Left ventricle myocardium inferior (tissue), 1 donor: ENCODE measurements at places on chromosomes 5 and 9. TPM values are rescaled to one million over a fixed set of nuclear protein-coding genes. Genes with fewer than 3 reads are reported as not detected.

Gene RNF183
- not detected for total RNA-seq

Gene OCLN
- 2.0 TPM for total RNA-seq

Gene ORM2
- total RNA-seq: not detected

Gene FRMPD1
- total RNA-seq: 1.1 TPM

Gene CDHR2
- total RNA-seq: 0.33 TPM

Gene LRRC26
- not detected for total RNA-seq

Gene PCDHGB3
- 6.3 TPM for total RNA-seq

GRCh38 chr5:37071901-37072581 lies 177.1 kb downstream of the CPLANE1 start:
- DNase-seq: no peak
- H3K27me3 ChIP-seq: no peaks in the 10 kb centered on the region
- no peak overlapping the region for H3K4me3 ChIP-seq
- H3K4me1 ChIP-seq: no peaks in the 10 kb centered on the region
- H3K36me3 ChIP-seq: peaks cover 6% of the 10 kb centered on the region

GRCh38 chr9:130417602-130418001 lies 27.2 kb upstream of the ASS1 start:
- H3K27me3 ChIP-seq: peaks cover 11% of the 10 kb centered on the region
- no peak overlapping the region for H3K27ac ChIP-seq
- no peak overlapping the region for H3K4me3 ChIP-seq

DNA sequence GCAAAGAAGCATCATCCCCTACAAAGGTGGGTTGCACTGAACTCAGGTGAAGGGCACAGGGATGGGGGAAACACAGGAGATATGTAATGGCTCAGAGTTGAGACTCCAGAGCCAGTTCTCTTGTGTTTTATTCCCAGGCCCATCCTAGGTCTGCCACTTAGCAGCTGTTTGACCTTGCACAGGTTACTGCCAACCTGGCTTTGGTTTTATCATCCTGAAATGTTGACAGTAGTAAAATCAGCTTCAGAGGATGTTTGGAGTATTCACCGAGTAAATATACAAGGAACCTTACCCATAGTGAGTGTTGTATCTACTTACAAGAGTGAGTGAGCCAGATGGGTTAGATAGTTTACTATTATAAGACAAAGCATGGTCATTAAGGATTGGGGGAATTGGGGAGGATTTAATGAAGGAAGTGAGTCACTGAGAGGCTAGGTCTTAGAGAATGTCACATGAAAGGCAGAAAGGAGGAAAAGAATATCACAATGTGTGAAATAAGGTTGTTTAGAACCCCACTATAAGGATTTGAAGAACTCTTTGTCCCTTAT lies 141.3 kb downstream of the MAN2A1 start:
- H3K4me3 ChIP-seq: no peak overlapping the region
- no peaks in the 10 kb centered on the region for H3K4me1 ChIP-seq
- DNase-seq: no peak

GRCh38 chr9:98998441-98999151 lies 54.9 kb downstream of the COL15A1 start:
- peak; percentile 89 for DNase-seq
- H3K27me3 ChIP-seq: no peaks in the 10 kb centered on the region
- H3K36me3 ChIP-seq: peaks cover 22% of the 10 kb centered on the region
- peaks cover 75% of the 10 kb centered on the region for H3K4me1 ChIP-seq
- peak overlapping the region; percentile 90 for H3K27ac ChIP-seq

GRCh38 chr9:124658165-124659017 lies 112.7 kb downstream of the NR6A1 start:
- H3K4me3 ChIP-seq: peak overlapping the region; percentile 70
- peaks cover 51% of the 10 kb centered on the region for H3K4me1 ChIP-seq
- DNase-seq: peak; percentile 63

DNA sequence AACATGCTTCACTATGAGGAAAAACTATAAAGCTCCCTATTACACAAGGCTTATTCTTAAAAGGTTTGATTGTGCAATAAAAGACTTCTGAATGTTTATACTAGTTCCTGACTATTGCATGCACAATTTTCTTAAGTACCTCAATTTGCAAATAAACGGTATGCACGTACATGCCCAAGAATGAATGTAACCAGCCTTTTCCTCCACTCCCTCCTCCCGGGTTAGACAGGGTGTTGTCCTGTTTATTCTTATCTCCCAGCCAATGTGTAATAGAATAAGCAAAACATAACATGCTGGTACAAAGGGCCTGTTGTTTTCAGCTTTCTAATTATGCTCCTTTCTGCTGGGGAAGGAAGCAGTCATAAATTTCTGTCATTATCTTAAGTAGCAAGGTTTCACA lies 79.1 kb downstream of the AOPEP start:
- peaks cover 75% of the 10 kb centered on the region for H3K4me1 ChIP-seq
- H3K27ac ChIP-seq: peak overlapping the region; percentile 58
- no peak for DNase-seq
- peaks cover 14% of the 10 kb centered on the region for H3K36me3 ChIP-seq
- no peaks in the 10 kb centered on the region for H3K27me3 ChIP-seq

DNA sequence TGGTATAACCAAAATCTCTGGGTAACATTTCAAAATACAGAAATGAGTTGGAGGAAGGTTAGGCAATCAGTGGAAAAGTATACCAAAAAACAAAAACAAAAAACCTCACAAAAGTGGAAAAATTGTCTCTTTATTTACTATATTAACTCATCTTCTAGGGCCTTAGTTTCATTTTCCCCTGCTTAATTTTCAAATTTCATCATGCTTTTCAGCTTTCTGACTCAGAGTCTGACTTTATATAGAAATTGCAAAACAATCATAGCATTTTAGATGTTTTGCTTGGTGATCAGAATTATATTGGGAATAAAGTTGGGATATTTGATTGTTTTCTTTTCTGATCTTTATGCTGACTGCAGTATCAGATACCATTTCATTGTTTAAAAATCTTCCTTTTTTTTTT lies 257.0 kb upstream of the PRR16 start:
- no peaks in the 10 kb centered on the region for H3K4me1 ChIP-seq
- H3K4me3 ChIP-seq: no peak overlapping the region
- no peak for DNase-seq
- no peak overlapping the region for H3K27ac ChIP-seq

DNA sequence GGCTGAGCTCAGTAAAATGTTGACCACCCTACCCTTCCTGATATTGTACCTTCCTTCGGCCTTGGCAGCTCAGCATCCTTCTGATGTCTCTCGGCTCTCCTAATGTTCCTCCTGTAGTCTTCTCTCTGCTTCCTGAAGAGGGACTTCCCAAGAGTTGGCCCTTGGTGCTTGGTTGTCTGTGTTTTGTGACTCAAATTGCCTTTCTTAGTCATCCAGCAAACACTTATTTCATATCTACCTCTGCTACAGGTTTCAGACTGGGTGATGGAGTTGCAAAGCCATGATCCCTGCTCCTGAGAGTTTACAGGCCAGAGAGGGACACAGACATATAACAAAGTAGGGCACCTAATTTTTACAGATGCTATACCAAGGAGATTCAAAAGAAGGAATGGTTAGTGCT lies 70.1 kb downstream of the SV2C start:
- no peaks in the 10 kb centered on the region for H3K4me1 ChIP-seq
- DNase-seq: no peak
- no peak overlapping the region for H3K4me3 ChIP-seq
- H3K36me3 ChIP-seq: no peaks in the 10 kb centered on the region
- no peak overlapping the region for H3K27ac ChIP-seq

- no peak for DNase-seq
- H3K4me3 ChIP-seq: no peak overlapping the region
- peaks cover 68% of the 10 kb centered on the region for H3K4me1 ChIP-seq
- H3K27ac ChIP-seq: peak overlapping the region; percentile 37
Measured at GRCh38 chr5:179608131-179608581, 15.3 kb downstream of the HNRNPH1 start.

GRCh38 chr9:98990181-98990870 lies 46.6 kb downstream of the COL15A1 start:
- peaks cover 18% of the 10 kb centered on the region for H3K36me3 ChIP-seq
- H3K27me3 ChIP-seq: no peaks in the 10 kb centered on the region
- no peak for DNase-seq
- peaks cover 86% of the 10 kb centered on the region for H3K4me1 ChIP-seq

DNA sequence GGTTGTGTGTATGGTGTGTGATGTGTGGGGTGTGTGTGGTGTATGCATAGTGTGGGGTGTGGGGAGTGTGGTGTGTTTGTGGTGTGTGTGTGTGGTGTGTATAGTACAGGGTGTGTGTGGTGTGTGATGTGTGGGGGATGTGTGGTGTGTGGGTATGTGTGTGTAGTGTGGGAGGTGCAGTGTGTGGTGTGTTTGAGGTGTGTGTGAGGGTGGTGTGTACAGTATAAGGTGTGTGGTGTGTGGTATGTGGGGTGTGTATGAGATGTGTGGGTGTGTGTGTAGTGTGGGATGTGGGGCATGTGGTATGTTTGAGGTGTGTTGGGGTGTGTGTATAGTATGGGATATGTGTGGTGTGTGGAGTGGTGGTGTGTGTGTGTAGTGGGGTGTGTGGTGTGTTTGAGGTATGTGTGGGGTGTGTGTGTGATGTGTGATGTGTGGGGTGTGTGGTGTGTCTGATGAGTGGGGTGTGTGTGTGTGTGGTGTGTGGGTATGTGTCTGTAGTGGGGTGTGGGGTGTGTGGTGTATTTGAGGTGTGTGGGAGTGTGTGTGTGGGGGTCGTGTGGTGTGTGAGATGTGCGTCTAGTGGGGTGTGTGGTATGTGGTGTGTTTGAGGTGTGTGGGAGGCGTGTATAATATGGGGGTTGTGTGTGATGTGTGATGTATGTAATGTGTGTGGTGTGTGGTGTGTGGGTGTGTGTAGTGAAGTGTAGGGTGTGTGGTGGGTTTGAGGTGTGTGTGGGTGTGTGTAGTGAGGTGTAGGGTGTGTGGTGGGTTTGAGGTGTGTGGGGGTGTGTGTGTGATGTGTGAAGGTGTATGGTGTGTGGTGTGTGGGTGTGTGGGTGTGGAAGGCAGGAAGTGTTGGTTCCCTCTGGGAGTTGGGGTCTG lies 8.6 kb downstream of the ECSCR start:
- no peak for DNase-seq
- no peak overlapping the region for H3K27ac ChIP-seq
- no peaks in the 10 kb centered on the region for H3K27me3 ChIP-seq
- peaks cover 15% of the 10 kb centered on the region for H3K4me1 ChIP-seq

DNA sequence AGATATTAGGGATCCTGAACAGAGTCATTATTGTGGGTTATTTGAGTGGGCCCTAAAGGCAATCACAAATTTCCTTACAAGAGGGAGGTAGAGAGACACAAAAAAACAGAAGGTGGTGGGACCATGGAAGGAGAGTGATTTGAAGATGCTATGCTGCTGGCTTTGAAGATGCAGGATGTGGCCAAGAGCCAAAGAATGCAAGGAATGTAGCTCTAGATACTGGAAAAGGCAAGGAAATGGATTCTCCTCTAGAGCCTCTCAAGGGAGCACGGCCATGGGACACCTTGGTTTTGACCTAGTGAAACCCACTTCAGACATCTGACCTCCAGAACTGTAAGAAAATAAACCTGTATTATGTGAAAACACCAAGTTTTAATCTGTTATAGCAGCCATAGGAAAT lies 53.8 kb downstream of the TTC39B start:
- H3K36me3 ChIP-seq: no peaks in the 10 kb centered on the region
- H3K4me3 ChIP-seq: no peak overlapping the region
- H3K4me1 ChIP-seq: peaks cover 25% of the 10 kb centered on the region
- no peak for DNase-seq
- H3K27ac ChIP-seq: no peak overlapping the region

- no peak overlapping the region for H3K4me3 ChIP-seq
- H3K27ac ChIP-seq: no peak overlapping the region
- no peaks in the 10 kb centered on the region for H3K27me3 ChIP-seq
- no peak for DNase-seq
Measured at GRCh38 chr9:121445986-121446385, 53.7 kb downstream of the GGTA1 start.

GRCh38 chr9:117725426-117725887 lies 21.3 kb downstream of the TLR4 start:
- no peak overlapping the region for H3K4me3 ChIP-seq
- H3K27ac ChIP-seq: peak overlapping the region; percentile 37
- no peaks in the 10 kb centered on the region for H3K27me3 ChIP-seq
- DNase-seq: no peak
- no peaks in the 10 kb centered on the region for H3K36me3 ChIP-seq
- H3K4me1 ChIP-seq: peaks cover 50% of the 10 kb centered on the region

GRCh38 chr5:174327317-174327864 lies 281.9 kb downstream of the NSG2 start:
- no peak overlapping the region for H3K27ac ChIP-seq
- no peak overlapping the region for H3K4me3 ChIP-seq
- H3K36me3 ChIP-seq: no peaks in the 10 kb centered on the region
- DNase-seq: peak; percentile 56

- H3K27me3 ChIP-seq: no peaks in the 10 kb centered on the region
- DNase-seq: no peak
- H3K4me1 ChIP-seq: peaks cover 79% of the 10 kb centered on the region
- no peaks in the 10 kb centered on the region for H3K36me3 ChIP-seq
Measured at GRCh38 chr5:14777932-14778791, 93.4 kb downstream of the ANKH start.

- no peaks in the 10 kb centered on the region for H3K36me3 ChIP-seq
- peak; percentile 70 for DNase-seq
- H3K27ac ChIP-seq: peak overlapping the region; percentile 73
Measured at GRCh38 chr5:9653811-9654210, 23.7 kb upstream of the TAS2R1 start.

DNA sequence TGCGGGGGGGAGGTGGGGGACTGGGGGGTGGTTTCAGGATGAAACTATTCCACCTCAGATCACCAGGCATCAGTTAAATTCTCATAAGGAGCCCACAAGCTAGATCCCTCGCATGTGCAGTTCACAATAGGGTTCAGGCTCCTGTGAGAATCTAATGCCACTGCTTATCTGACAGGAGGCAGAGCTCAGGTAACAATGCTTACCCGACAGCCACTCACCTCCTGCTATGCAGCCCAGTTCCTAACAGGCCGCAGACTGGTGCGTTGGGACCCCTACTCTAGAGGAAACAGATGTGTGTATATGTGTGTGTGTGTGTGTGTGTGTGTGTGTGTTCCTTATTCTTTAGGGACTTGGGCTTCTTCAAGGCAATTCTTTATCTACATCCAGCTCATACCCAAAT lies 352.3 kb upstream of the CCNH start:
- peaks cover 45% of the 10 kb centered on the region for H3K27me3 ChIP-seq
- H3K36me3 ChIP-seq: no peaks in the 10 kb centered on the region
- H3K4me1 ChIP-seq: no peaks in the 10 kb centered on the region
